ENCODE measurements at places on chromosomes 2 and 18.

- no peak for ATAC-seq
These were observed 21.3 kb upstream of the KLF11 start for GRCh38 chr2:10022041-10022421.

- ATAC-seq = no peak
These were observed 34.8 kb upstream of the MGAT5 start for GRCh38 chr2:134218930-134219658.

GRCh38 chr2:207953354-207953753, 72.0 kb downstream of the PLEKHM3 start:
- ATAC-seq = no peak

GRCh38 chr2:28626376-28626775, 125.3 kb upstream of the PPP1CB start:
- no peak for ATAC-seq

DNA sequence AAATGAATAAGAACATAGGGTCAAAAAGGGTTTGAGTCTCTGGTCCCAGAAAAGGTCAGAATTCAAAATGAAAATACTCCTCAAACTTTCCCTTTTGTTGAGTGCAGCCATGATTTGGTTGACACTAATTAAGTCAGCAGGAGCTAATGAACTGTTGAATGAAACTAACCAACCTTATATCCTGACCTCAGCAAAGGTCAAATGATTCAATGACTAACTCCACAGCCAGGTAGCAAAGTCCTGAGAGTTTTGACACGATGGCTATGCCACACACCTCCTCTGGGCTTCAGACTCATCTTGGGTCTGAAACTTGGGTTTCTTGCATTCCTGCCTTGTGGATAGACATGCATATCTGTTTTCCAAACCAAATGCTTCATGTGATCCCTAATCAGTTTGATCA, 172.3 kb downstream of the INO80D start:
- no peak for ATAC-seq

GRCh38 chr2:57278451-57278850, 768.2 kb upstream of the VRK2 start:
- no peak for ATAC-seq

DNA sequence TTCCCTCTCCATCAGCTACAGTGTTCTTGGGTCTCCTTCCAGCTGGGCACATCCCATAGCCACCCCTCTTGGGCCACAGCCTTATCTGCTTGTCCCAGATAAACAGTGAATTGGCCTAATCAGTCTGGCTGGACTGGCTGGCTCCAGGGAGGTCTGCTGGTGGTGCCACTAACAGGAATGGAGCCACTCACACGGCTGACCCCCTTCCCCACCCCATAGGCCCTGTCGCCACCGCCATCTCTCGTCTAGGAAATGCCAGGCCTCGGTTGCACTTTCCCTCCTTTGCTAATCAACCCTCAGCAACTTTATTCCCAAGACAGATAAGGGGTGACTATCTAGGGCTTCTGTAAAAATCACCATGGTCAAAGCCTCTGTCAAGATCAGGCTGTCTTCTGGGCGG, 23.0 kb upstream of the TNP1 start:
- ATAC-seq = no peak

GRCh38 chr2:149692961-149693396, 105.4 kb upstream of the MMADHC start:
- ATAC-seq = no peak

DNA sequence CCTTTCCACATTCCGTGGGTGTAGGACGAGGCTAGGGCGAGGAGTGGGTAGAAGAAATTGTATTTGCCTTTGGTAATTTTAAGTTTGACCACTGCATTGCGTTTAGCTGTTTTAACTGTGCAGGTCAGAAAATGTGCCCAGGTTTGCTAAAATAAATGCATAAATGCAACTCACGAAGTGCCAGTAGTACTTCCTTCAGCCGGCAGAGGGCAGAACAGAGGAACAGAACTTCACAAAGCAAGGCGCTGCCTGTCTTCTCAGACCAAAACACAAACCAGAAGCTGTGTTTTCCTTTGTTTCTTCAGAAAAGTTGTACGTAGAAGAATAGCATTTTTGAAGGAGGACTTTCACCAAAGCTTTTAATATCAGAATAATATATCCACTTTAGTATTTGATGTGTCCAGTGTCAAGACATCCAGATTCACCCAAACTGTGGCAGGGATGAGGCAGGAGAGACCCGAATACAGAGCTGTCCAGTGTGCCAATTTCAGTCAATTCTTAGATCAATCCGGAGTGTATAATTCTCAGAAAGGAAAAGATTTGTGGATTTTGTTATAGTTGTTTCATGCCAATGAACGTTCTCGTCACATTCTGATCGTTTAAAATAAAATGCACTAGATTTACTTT, 348.6 kb downstream of the DLGAP1 start:
- ATAC-seq = no peak
